Activated CD4-positive, alpha-beta memory T cell treated with anti-CD3 and anti-CD28 coated beads, Interleukin-2, amount 10 ng/mL, durations not matched to agents 7 days and 5 days (primary cell): ENCODE measurements at places on chromosomes 6 and 20. TPM values are rescaled to one million over a fixed set of nuclear protein-coding genes. Genes with fewer than 3 reads are reported as not detected.

DNA sequence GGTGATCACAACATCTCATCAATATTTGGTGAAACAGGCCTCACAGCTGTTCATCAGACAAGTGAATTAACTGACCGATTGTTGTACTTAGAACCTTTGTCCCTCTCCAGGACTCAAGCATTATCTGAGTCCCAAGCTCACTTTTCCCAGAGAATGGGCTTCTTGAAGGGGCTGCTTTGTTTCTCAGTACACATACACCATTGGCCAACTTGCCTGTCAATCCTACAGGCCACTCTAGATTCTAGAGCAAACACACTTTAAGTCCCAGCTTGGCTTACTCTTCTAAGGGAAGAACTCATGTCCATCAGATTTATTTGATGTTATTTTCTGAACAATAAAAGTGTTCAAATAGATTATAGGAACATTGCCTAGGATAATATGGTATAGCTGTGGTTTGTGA lies 249.5 kb downstream of the BCKDHB start:
- DNase-seq = no peak
- H3K27me3 ChIP-seq = no peaks in the 10 kb centered on the region
- no peaks in the 10 kb centered on the region for H3K4me1 ChIP-seq

DNA sequence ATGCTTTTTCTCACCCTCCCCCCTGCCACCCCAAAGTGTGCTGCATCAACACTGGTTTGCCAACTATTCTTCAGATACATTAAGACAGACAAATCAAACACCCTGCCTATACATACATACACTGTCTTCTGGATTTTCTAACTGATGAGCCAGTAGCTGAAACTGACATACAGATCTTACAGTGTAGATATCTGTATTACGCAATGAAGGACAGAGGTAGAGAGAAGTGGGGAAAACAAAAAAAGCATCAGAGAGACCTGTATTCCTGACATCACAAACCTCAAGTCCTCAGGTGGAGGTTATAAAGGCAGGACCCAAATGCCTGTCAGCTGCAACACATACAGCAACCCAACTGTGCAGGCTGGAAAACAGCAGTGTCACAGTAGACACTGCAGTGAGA lies 535.4 kb downstream of the HACE1 start:
- no peaks in the 10 kb centered on the region for H3K27me3 ChIP-seq
- no peaks in the 10 kb centered on the region for H3K36me3 ChIP-seq
- no peak overlapping the region for H3K4me3 ChIP-seq
- H3K27ac ChIP-seq = no peak overlapping the region

- H3K4me3 ChIP-seq = no peak overlapping the region
- DNase-seq = no peak
- H3K27ac ChIP-seq = no peak overlapping the region
- no peaks in the 10 kb centered on the region for H3K27me3 ChIP-seq
- no peaks in the 10 kb centered on the region for H3K4me1 ChIP-seq
Measured at GRCh38 chr20:56986931-56987720, 279.3 kb downstream of the BMP7 start.

PHACTR1 gene
- 0.33 TPM for total RNA-seq

DNA sequence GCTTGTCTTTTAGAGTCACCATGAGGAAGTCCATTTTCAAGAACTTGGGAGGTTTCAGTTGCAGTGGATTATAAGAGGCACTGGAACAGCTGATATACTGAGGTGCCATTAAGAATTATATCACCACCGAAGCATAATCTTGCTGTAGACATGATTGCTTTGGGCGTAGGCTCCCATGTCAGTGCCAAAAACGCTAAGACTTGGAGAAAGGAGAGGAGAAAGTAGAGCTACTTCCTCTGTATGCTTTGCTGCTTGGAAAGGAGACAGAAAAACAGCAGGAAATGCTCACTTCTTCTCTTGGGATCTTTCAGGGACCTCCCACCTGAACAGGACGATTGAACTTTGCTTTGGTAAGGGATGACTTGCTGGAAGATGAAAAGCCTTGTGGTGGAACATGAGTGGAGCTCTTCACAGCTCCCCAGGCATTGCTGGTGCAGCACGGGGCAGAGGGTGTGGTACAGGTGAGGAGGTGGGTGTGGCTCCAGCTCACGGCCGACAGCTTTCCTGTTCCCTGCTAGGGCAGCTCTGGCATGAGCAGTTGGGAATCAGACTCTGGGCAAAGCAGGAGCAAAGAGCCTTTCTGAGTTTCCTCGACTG lies 190.4 kb upstream of the JAG1 start:
- no peak for DNase-seq
- H3K4me3 ChIP-seq = no peak overlapping the region
- H3K36me3 ChIP-seq = no peaks in the 10 kb centered on the region
- H3K4me1 ChIP-seq = no peaks in the 10 kb centered on the region
- H3K27me3 ChIP-seq = no peaks in the 10 kb centered on the region

GRCh38 chr6:128397996-128398395 lies 122.4 kb downstream of the PTPRK start:
- H3K4me3 ChIP-seq = no peak overlapping the region
- H3K4me1 ChIP-seq = no peaks in the 10 kb centered on the region
- no peak overlapping the region for H3K27ac ChIP-seq
- H3K36me3 ChIP-seq = no peaks in the 10 kb centered on the region

GRCh38 chr6:167574431-167575151 lies 249.7 kb downstream of the TTLL2 start:
- DNase-seq = peak; percentile 3
- H3K36me3 ChIP-seq = no peaks in the 10 kb centered on the region
- no peak overlapping the region for H3K4me3 ChIP-seq
- no peaks in the 10 kb centered on the region for H3K4me1 ChIP-seq
- no peak overlapping the region for H3K27ac ChIP-seq

- no peak overlapping the region for H3K27ac ChIP-seq
- H3K4me1 ChIP-seq = no peaks in the 10 kb centered on the region
- no peaks in the 10 kb centered on the region for H3K36me3 ChIP-seq
- DNase-seq = no peak
Measured at GRCh38 chr6:126312013-126312665, 27.8 kb upstream of the CENPW start.

- H3K36me3 ChIP-seq = no peaks in the 10 kb centered on the region
- H3K4me3 ChIP-seq = peak overlapping the region; percentile 62
- DNase-seq = no peak
- H3K4me1 ChIP-seq = peaks cover 56% of the 10 kb centered on the region
- H3K27ac ChIP-seq = peak overlapping the region; percentile 86
Measured at GRCh38 chr6:45738057-45738455, 277.6 kb downstream of the CLIC5 start.

HCK gene
- 0.10 TPM for total RNA-seq

SNAP25 gene
- total RNA-seq = 0.23 TPM

- H3K27ac ChIP-seq = no peak overlapping the region
- H3K27me3 ChIP-seq = no peaks in the 10 kb centered on the region
- H3K36me3 ChIP-seq = no peaks in the 10 kb centered on the region
- no peak overlapping the region for H3K4me3 ChIP-seq
Measured at GRCh38 chr6:96065213-96065612, 49.4 kb downstream of the FUT9 start.
